ENCODE measurements at places on chromosomes 2 and 18.

GRCh38 chr2:165456027-165456426, 13.5 kb upstream of the CSRNP3 start:
- no peak for DNase-seq

DNA sequence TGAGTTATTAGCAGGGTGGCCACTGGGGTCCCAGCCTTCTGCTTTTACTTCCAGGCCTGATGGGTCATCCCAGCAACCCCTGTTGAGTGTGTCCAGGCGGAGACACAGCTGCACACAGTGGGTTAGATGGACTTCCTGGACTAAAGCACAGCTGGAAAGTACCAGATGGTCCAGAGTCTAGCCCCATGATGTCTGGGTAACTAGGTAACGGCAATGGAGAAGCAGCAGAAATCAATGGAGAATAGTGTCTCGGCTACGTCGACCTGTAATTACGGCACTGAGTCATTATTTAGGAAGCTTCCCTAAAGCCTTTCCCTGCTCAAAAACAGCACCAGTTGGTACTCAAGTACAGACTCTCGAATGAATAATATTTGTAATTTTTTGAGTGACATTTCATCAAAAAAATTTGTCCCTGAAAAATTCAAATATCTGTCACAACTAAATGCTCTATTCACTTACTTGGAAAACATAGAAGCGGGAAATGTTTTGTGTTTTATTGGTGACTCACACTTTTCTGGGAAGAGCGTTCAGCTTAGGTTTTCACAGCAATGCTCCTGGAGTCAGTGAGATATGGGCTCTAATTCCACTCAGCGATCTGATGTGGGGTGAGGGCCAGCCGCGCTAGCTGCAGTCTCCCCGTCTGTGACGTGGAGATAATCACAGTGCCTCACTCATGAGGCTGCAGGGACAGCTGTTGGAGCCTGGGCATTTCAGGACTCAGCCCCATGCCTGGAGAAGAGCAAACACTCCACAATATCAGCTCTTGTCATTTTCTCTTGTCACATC, 16.2 kb upstream of the ARL4C start:
- DNase-seq = peak; percentile 64

GRCh38 chr2:237574894-237575868, 8.8 kb downstream of the PRLH start:
- DNase-seq = no peak

- no peak for DNase-seq
Measured at GRCh38 chr2:100060875-100061274, 81.5 kb downstream of the AFF3 start.

- DNase-seq = no peak
Measured at GRCh38 chr2:70360661-70361270, 58.9 kb upstream of the FAM136A start.

DNA sequence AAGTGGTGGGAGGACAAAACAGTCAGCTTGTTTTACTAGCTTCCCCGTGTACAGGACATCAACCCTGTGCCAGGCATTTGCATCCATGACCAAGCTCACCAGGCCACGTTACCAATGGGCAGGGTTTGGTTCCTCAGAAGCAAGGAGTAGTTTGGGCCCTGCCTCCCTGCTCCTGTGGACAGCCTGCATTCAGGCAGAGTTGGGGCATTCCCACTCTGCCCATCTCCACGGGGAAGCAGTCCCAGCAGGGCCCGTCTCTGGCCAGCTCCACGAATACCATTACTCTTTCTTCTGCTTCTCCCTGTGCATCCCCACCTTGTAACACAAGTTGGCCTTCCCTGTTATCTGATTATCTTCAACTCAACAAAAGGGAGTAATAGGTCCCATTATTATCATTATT, 54.0 kb upstream of the RIOK3 start:
- no peak for DNase-seq

DNA sequence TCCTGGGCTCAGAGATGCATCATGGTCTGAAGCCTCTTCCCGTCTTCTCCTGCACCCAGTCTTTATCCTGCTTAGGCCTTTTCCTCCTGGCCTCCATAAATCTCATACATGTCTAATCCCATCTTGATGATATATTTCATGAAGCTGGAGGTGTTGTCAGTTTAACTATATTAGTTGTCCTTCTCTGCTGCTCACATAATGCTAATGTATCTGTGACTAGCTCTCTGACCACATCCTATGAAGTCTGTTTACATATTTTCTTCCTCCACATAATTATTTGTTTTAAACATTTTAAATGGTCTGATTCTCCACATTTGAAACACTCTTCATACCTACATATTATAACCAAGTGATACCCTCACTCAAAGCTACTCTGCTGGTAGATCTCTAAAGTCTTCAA, 315.2 kb upstream of the RND3 start:
- no peak for DNase-seq

GRCh38 chr2:180647621-180648020, 332.8 kb upstream of the UBE2E3 start:
- DNase-seq = no peak

GRCh38 chr2:23761638-23762037, 165.3 kb downstream of the ATAD2B start:
- DNase-seq = no peak

DNA sequence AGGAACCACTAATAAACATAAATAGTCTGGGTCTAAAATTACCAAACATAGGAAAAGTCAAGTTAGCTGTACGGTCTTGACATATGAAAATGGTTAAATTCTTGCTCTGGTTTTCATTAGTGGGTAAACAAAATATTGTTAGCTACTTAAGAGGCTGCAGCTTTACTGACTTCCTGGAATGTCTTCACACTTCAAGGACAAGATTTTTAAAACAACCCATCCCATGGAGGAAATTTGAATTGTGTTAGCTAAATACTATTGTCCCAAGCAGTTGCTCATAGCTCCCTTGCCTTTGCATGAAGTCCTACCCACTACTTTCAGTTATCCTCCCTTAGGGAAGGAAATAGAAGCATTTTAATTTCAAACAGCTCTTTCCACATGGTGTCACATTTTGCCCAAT, 128.5 kb downstream of the EPHA4 start:
- no peak for DNase-seq

GRCh38 chr2:65708086-65708485, 275.7 kb upstream of the SPRED2 start:
- DNase-seq = no peak

- DNase-seq = peak; percentile 31
Measured at GRCh38 chr2:74597410-74597809, 42.9 kb downstream of the DOK1 start.

- DNase-seq = no peak
Measured at GRCh38 chr2:46400016-46400415, 79.3 kb upstream of the TMEM247 start.

DNA sequence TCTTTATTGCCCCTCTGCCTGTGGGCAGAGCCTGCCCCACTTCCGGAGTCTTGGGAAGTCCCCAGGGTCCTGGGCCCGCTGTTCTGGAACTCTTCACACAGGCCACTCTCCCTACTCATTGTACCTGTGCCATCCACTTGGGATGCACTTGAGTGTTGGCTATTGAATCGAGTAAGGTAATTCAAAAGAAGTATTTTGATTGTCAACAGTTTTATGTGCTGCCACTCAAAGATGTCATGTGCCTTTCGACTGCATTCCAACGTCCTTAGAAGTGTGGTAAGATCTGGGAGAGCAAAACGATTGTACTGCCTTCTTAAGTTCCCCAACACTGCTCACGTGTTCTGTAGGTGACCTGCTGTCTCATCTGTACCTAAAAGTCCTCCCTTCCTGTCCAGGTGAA, 77.0 kb upstream of the SMIM21 start:
- DNase-seq = no peak

DNA sequence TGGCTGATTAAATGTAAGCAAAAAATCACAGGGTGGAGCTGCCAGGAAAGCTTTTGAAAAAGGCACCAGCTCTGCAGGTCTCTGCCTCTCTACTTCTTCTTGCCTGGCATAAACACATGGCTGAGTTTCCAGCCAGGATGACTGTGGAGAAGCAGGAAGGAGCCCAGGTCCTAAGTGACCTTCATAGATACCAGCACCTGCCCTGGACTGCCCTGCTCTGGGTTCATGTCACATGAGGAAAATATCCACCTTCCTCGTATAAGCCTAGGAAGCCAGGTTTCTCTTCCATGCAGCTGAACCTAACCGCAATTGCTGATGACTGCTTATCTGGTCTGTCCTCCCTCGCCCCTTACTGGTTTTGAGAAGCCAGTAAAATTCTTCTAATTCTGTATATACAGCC, 47.8 kb upstream of the CREB1 start:
- no peak for DNase-seq

DNA sequence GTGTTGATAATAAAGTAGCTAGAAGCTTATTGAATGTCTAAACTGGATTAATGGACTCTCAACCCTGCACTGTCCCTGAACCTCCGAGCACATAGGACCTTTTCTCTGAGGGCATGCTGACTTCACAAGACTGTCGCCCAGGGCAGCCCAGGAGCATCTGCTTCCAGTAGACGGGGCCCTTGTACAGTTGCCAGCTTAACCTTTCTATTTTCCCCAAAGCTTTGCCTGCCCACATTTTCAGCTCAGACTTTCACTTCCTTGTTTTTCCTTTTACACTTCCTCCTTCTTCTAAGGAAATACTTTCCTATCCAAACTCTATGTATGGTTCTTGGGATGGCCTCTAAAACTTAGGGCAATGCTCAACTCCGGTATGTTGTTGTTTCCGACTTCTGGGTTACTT, 1.3 kb downstream of the VWA3B start:
- DNase-seq = no peak

DNA sequence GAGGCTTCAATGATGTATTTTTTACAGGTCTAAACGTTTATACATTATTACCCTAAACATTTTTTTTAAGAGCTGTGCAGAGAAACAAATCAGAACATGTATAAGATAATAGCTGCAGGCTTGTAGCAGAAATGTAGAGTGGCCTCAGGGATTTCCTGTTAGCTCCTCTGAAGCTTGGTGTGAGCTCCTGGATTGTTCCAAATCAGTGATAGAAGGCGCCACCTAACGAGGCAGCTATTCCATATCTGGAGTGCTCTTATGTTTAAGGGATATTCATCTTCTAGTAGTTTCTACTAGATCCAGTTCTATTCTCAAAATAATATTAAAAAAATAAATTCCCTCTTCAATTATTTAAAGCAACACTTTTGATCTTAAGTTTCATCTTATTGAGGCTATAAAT, 93.1 kb downstream of the LRP1B start:
- no peak for DNase-seq

GRCh38 chr2:188294352-188294926, 2.8 kb downstream of the GULP1 start:
- DNase-seq = no peak

DNA sequence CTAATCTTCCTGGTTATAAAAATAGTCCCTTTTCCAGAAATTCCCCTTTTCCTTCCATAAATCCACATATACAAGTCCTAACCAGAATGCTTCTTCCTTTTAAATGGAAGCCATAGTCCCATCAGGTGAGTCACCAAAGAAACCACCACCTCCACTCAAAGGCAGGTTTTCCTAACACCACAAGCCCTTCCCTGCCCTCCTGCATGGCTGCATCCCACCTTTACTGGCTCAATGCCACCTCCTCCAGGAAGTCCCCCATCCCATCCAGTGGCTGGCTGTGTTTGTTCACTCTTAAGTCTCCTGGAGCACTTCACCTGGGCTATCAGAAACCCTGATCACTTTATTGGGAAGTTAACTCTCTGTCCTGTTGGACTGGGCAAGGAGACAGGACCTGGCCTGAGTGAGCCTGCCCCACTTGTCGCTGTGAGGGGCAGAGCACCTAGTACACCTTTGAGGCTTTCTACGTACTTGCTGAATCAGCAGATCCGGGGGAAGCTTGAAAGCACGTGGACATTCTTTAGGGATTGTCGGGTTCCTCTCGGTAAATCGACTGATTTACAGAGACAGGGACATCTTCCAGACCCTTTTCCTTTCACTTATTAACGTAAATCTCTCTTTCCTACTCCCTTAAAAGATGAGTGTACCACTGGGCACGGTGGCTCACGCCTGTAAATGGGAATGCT, 71.0 kb downstream of the NGEF start:
- DNase-seq = no peak

GRCh38 chr18:58177004-58177717, 133.1 kb downstream of the NEDD4L start:
- no peak for DNase-seq

DNA sequence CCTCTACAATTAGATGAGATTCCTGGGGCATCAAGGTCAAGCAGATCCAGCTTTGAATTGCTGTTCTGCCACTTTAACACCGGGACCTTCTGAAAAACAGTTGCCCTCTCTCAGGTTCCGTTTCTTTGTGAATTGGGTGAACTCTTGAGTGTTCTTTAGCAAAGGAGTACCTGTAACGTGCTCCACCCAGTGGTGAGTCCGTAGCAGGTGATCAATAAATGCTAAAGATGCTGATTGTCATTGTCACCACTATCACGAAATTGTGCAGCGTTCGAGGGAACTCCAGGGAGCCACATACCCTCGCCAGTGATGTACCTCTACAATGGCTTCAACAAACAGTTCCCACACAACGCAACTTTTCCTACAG, 81.9 kb downstream of the TCF7L1 start:
- peak; percentile 32 for DNase-seq

DNA sequence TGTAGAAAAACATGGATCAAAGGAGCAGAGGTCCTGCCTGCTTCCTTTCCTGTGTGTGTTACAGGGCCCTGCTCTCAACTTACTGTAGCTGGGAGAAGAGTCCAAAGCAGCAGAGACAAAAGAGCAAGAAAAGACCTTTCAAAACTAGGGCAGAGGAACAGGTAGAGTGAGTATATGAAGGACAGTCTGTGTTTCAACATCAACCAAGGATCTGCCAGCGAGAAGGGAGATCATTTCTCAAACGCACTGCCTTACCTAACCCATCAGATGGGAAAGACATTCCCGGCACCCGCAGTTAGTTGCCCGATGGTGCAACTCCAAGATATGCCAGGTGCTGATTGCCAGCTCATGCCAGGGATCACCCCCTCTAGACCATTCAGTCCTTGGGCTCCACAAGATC, 41.7 kb downstream of the MREG start:
- DNase-seq = no peak

DNA sequence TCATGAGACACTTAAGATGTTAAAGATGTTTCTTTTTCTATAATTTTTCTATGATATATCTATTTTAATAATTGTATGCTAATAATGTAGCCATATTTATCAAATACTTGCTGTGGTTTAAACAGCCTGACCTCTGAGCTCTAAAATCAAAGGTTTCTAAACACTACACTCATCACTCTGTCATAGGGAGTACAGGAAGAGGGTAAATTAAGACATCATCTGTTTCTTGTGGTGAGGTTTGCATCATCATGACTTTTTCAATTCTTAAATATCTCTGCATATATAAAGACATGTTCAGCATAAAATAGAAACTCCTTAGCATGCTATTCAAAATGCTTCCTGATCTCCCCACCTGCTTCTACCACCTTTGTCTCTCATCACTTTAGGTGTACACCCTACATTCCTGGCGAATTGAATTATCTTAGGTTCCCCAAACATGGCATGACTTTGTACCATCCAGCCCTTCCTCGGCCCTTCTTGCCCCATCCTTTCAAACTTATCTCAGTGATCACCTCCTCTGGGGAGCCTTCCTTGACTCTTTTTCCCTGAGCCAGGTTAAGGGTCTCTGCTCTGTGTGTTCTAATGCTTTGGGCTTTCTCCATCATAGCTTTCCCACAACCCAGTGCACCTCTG, 105.3 kb upstream of the TTN start:
- DNase-seq = no peak
